Cortex of kidney (tissue), 1 donor: ENCODE measurements at places on chromosomes 6 and 20.

DNA sequence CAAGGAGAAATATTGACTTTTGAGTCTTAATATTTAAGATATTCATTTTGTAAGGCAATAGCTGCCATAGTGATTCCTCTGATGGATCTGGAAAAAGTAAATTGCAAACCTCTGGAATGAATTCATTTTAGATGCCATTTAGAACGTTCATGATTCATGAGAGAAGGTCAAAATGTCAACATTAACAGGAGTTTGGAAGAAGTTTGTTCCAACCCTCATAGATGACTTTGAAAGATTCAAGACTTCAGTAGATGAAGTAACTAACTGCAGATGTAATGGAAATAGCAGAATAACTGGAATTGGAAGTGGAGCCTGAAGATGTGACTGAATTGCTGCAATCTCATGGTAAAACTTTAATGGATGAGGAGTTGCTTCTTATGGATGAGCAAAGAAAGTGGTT is 100.9 kb upstream of the CCN2 start:
- no peak for DNase-seq

DNA sequence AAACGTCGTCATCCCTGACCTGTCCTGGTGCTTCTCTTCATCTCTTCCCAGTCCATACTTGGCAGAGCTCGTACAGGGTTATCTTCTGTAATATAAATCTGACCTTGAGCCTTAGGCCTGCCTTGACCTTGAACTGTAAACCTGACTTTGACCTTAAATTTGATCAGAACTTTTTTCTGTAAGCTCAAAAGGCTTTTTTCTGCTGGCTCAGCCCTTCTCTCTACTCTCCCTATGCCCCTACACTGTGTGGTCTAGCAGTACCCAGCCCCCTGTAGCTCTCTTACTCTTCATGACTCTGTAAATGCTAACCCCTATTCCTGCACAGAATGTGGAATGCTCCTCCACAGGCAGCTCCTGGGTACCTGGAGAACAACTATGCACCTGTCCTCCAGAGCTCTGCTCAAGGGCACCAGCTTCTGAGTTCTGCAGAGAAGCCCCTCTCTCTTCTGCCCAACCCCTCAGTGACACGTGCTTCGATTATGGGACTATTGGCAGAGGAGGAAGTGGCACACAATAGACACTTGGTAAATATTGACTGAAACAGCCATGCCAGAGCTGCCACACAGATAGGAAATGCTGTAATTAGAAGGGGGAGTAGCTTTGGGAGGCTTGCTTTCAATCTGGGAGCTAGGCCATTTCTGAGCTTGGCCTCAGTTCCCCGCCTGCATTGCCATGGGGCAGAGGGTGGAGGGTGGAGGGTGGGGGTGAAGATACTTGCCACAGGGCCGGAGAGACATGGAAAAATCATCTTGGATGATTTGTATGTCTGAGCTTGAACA is 15.4 kb downstream of the SNPH start:
- no peak for DNase-seq

DNA sequence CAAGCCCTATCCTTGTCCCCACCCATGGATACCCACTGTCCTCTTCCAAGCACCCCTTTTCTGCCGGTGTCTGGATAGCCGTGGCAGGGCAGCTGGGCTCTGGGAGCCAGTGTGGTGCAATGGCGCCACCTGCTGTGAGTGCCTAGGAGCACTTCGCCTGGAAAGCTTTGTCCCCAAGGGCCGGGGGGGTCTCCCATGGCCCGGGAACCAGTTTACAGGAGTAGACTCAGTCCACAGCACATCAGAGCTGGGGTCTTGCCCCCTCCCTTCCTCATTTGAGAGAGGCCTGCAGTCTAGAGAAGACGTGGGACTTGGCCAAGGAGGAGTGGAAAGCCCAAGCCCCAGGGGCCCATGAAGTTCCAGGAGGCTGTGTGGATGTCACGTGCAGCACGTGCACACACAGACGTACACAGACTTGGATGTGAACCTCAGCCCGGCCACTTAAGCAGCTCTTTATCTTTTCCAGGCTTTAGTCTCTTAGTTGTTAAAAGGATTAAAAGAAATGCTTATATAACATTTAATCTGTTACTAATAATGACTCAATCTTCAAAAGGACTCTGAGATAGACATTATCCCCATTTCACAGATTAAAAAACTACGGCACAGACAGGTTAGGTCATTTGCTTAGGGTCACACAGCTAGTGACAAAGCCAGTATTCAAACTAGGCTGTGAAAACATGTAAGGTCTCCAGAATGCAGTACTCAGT is 40.9 kb upstream of the CDH22 start:
- DNase-seq: no peak

DNA sequence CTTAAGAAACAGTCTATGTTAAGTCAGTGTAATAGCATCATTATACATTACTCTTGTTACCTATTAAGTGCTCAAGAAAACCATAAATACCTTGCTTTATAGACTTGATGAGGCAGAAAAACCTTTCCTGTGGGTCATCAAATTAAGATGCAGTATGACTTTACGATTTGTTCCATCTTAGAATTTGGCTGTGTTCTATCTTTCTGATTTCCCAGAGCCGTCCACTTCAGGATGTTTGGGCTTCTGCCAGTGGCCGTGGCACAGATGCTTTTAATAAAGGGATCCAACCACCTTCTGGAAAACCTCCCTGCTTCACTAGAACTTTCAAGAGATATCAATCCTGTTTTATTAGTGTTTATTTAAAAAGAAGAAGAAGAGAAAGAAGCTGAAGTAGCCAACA is 71.2 kb downstream of the PDE7B start:
- DNase-seq: no peak

DNA sequence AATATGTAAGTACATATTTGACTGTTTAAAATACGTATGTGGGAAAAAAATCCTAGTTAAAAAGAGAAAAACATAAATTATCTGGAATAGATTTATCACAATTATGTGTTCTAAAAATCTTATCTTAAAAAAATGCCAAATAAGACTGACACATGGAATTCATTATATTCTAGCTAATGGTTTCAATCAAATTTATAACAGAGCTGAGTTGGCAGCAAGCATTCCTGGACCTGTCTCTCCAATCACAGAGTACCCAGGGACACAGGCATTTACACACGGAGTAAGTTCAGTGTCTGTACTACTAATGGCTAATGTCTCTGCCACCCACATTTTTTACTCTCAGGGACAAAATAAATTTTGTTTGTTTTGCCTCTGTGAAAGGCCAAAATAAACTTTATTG is 122.3 kb downstream of the RPS12 start:
- DNase-seq: no peak

- no peak for DNase-seq
Observed at GRCh38 chr6:46816626-46817025, 23.4 kb downstream of the MEP1A start.

GRCh38 chr20:54111460-54111859 is 41.1 kb upstream of the BCAS1 start:
- DNase-seq: no peak

DNA sequence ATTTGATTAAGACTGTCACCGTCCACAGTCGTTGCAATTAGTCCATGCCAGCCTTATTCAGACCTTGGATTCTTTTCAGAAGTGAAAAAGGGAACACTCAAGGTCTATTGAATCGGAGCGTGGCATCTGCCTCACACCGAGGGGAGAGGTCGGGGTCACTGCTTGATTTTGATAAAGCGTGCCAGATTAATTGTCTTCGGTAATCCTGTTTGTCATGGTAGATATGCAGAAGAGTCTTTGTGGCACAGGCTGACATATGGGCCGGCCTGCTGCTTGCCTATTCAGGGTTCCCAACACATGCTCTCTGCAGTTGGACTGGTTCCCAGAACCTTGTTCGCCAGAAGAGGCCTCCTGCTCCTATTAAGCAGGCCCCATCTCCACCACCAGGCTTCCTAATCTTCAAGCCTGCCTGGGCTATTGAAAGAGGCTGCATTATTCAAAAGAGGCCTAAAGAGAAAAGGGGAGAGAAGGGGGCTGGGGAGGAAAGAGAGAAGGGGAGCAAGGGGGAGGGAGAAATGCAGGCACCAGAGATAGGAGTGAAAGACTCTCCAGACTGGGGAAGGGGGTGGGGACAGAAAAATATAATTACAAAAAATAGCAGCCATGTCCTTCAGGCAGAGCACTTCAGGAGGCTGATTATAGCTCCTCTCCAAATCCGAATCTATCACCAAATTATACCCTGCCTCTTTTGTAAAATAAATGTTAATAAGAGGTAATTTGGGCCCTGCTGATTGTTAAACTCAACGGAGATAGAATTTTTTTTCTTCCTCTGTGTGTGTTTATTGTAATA is 611.3 kb downstream of the HDGFL1 start:
- no peak for DNase-seq

- no peak for DNase-seq
Observed at GRCh38 chr20:35144694-35145093, 2.4 kb downstream of the EDEM2 start.

DNA sequence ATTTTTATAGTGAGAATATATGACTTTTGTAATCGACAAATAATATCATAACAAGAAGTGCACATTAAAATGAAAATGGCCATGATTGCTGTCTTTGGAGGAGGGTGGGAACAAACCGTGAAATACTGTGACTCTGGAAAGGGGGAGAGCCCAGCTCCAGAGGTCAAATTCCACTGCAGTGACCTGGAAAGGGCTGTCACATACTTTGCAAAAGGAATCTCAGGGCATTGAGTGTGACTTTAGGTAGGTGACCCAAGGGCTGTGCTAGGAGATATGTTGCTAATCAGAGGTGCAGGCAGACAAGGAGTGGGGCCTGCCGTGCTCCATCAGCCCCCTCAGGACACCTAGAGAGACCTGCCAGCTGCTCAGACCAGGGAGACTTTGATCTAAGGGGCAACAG is 28.1 kb upstream of the BMP7 start:
- no peak for DNase-seq

- no peak for DNase-seq
Observed at GRCh38 chr6:7811441-7811840, 85.5 kb downstream of the BMP6 start.

GRCh38 chr6:35489995-35490791 is 6.7 kb downstream of the TEAD3 start:
- DNase-seq: no peak

GRCh38 chr6:169865346-169866139 is 114.1 kb downstream of the ERMARD start:
- DNase-seq: no peak

GRCh38 chr6:84222426-84222825 is 5.0 kb downstream of the CEP162 start:
- no peak for DNase-seq

DNA sequence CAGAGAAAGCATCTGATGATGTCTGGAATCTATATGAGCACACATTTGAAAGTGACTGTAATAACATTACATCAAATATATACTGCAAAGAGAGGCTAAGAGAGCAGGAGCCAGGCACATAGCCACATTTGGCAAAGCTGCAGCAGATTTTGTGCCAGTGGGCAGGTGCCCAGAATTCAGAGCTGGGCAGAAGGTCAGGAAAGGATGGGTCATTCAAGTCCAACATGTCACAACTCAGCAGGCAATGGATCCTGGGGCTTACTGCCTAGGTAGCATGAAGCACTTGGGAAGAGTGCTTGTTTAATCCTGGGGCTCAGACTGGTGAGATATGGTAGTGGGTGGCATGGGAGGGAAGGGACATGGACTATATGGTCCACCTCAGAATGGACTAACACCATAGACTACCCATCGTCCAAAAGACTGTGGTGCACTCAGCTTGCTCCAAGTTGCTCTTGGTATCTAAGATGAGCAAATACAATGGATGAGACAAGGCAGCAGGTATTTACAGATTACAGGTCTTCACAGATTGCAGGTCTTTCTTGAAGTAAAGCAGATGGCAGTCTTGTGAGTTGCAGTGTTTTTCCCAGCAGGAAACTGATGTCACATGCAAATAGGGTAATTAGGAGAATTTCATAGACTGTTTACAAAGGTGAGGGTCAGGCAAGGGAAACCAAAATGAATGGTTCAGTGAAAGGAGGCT is 31.2 kb upstream of the SHLD1 start:
- DNase-seq: no peak

GRCh38 chr20:5806457-5807263 is 56.5 kb downstream of the SHLD1 start:
- no peak for DNase-seq

DNA sequence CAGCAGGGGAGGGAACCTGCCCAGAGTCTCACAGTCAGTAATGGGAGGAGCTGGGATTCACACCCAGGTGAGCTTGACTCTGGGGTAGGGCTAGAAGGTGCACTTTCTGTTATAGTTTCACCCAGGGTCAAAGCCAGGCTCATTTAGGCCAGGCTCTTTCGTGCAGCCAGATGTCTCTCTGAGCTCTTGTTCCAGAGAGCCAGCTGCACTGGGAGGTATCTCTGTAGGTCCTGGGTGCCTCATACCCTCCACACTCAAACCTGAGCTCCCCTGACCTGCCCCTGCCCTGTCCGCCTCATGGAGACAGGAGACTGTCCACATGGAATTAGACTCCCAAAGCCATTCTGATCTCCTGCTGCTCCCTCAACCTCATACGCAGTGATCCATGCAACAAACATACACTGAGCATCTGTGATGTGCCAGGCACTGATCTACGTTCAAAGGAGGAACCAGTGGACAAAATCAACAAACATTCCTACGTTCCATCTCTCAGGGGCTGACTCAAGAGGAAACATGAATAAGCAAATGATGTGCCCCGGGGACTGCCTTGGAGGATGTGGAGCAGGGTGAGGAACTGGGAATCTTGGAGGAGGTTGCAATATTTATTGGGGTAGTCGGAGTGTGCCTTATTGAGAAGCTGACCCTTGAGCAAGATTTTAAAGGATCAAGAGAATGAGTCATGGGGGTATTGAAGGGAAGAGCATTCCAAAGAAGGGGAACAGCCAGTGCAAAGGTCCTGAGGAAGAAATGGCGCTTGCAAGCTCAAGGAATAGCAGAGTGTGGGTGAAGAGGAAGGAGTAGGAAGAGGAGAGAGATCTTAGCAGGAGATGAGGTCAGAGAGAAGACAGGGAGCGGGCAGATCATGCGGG is 71.3 kb upstream of the TOX2 start:
- no peak for DNase-seq

DNA sequence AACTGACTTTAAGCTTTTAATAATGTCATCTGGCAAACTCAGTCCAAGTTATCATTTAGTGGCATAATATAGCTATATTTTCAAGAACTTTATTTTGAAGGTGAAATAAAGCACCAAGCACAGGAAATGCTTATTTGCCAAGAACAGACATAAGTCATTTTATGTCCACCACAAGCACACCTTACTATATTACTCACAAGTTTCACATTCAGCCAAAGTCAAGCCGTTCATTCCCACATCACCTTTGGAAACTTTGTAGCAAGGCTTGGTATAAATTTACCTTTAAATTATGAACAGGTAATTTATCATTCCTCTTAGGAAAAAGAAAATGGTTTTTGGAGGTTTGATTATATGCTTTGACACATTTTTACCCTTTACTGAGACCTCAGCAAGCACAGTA is 236.8 kb upstream of the FKBP1C start:
- no peak for DNase-seq
